Airway epithelial cell (primary cell): ENCODE measurements at places on chromosomes 5 and 9. TPM values are rescaled to one million over a fixed set of nuclear protein-coding genes. Genes with fewer than 3 reads are reported as not detected.

Gene FGF1
- total RNA-seq = 0.93 and 2.0 TPM in 2 replicates

Gene RELL2
- total RNA-seq = 9.4 and 12.3 TPM in 2 replicates

Gene CCDC183
- 0.42 TPM in 1 of 2 replicates, not detected in the other for total RNA-seq

Gene ADAMTS16
- total RNA-seq = not detected in 2 replicates

Gene ASS1
- 16.6 and 18.0 TPM in 2 replicates for total RNA-seq

Gene LRSAM1
- total RNA-seq = 25.9 and 27.5 TPM in 2 replicates

Gene PCDHGA8
- 0.35 and 0.51 TPM in 2 replicates for total RNA-seq

Gene CATSPER3
- 0.07 TPM in 1 of 2 replicates, not detected in the other for total RNA-seq

Gene S100Z
- not detected in 2 replicates for total RNA-seq

Gene AMBP
- not detected in 2 replicates for total RNA-seq

Gene PTAR1
- 12.4 and 22.4 TPM in 2 replicates for total RNA-seq

Gene SAXO1
- total RNA-seq = 0.49 TPM in 1 of 2 replicates, not detected in the other

Gene LMX1B
- total RNA-seq = not detected in 2 replicates

Gene SLC46A2
- not detected in 2 replicates for total RNA-seq
